EH (cell line): ENCODE measurements at places on chromosomes 6 and 20.

- DNase-seq = no peak
Observed at GRCh38 chr20:25090492-25091429, 8.8 kb upstream of the VSX1 start.

- no peak for DNase-seq
Observed at GRCh38 chr6:7960848-7961247, 50.3 kb upstream of the TXNDC5 start.

GRCh38 chr6:50353603-50354002 lies 303.9 kb upstream of the DEFB112 start:
- DNase-seq = no peak

DNA sequence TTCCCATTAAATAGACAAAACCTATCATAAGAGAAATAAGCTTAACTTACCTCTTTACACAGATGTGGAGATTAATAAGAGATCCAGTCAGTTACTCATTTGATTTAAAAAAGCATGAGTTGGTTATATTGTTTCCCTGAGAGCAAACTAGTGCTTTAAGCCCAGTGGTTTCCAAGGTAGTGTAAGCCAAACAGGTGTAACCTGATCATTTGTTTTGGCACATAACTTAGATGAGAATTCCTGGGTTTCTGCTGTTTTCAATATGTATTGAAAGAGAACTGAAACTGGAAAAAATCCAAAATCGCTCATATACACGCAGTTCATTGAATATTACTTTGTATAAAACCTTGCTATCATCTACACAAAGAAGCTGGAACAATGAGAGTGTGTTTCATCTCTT lies 30.5 kb upstream of the SMIM8 start:
- DNase-seq = no peak

DNA sequence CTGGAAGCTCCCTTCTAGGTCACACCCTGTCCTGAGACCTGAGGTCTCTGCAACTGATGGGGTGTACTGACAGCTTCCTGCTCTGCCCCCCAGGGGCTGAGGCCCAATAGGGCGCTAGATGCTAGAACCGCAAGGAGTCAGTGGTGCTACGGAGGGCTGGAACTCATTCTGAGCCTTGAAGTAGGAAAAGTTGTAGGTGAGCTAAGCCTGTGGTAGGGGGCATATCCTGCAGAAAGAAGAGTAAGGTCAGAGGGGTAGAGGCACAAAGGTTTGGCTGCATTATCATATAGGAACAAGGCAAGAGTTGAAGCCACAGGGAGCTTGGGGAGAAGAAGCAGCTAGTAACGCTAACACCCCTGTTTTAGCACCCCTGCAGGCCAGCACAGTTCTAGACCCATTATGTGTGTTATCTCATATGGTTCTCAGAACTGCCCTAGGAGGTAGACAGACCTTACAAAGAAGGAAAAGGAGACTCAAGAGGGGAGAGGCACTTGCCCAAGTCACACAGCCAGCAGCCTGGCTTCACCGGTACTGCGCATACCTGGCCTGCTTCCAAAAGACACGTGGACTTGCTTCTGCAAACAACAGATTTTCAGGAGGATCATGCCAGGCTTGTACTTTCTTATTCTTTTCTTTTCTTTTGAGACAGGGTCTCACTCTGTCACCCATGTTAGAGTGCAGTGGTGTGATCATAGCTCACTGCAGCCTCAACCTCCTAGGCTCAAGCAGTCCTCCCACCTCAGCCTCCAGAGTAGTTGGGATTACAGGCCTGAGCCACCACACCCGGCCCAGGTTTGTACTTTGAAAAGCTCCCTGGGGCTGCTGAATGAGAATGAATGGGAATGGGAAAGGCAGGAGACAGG lies 156.1 kb downstream of the MRPL14 start:
- no peak for DNase-seq

DNA sequence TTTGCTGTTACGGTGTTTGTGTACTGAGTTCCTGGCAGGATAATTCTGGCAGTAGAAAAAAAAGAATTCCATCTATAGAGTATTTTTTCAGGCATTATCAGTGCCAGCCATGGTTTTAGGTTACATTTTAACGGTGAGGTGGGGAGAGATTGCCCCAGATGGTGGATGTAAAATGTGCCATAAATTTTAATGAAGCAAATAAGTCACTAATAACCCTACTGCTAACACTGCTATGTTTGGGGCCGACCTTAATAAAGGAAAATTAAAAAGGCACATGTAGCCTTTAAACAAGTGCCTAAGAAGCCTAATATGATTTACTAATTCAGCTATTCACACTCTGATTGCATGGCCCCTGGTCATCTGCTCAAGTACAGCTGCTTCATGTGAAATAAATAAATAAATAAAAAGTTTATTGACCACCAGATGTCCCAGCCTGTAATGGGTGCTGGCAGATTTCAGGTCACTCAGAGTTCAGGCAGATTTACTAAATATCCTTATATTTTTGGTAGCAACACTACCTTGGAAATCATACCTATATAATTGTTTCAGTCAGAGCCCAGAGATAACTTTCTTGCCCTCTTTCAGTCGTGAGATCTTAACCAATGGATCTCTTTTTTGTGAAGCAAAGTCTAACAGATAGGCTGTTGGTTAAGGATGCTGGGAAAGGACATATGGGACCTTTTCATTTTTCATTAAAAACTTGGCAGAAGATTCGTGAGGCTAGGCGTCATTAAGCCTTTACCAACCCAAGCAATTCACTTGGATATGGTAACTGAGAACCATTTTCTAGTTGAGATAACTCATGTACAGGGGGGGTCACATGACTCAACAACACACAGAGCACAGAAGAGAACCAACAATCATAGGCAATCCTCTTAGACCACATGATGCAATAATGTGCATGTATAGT lies 495.0 kb upstream of the NRSN1 start:
- DNase-seq = no peak

GRCh38 chr20:56793916-56794315 lies 164.8 kb downstream of the TFAP2C start:
- DNase-seq = peak; percentile 62
